ENCODE measurements at places on chromosomes 3 and 15.

GRCh38 chr3:43542328-43543043 is 79.3 kb downstream of the ANO10 start:
- DNase-seq = no peak

DNA sequence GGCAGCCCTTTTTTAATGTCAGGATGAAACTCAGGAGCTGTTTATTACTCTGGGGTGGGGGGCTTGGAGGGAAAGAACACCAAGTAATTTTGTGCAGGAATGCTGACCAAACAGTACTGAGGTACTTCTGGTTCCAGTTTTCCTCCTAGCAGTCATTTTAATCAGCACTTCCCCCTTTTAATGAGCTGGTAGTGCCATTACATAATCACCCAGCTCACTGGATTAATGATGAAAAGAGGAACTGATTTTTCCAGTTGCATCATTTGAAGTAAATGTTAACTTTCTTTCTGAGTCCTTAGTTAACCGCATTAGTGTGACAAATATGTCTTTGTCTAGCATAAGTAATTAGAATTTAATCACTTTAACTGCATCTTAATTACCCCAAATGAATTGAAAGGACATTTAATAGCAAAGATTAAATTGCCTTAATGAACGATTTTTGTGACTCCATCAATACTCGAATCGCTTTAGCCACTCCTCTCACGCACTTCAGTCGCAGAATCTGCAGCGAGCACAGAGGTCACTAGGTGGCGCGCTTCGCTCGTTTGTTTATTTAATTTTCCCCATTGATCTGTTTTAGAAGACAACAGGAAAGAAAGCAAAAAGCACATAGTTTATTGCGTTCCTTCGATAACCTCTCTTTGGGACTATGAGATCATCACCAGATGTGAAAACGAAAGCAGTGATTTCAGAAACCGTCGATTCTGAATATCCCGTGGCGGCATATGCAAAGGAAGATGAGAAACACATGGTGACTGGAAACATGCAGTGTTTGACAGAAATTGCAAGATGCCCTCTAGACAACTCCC is 9.8 kb downstream of the ONECUT1 start:
- peak; percentile 69 for DNase-seq

DNA sequence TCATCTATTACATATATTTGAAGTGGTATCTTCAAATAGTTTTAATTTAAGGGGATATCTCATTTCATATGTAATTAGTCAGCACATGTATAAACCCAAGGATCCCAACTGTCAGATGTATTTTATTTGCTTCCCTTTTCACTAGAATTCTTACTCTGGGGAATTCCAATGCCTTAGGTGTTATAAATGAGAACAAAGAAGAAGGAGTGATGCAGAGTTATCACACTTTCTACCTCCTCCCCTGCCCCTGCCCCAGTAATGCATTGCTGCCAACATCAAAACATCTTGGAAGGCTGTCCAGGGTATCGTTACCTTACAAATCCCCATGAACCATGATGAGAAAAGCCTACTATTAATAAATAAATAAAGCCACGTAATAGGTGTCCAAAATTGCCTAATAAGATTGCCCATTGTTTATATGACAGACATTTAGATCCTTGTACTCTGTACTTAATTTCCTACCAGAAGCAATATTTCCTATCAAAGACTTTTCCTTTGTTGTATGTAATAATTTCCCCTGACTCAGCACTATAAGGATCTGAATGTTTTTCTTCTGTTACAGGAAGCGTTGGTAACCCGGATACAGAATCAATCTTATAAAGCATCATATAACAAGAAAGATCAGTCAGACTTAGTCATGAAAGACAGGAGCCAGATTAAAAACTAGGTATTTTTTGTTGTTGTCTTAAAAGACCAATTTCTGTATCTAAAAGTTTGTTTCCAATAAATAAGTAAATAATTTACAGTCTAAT is 38.8 kb downstream of the CBLB start:
- no peak for DNase-seq

DNA sequence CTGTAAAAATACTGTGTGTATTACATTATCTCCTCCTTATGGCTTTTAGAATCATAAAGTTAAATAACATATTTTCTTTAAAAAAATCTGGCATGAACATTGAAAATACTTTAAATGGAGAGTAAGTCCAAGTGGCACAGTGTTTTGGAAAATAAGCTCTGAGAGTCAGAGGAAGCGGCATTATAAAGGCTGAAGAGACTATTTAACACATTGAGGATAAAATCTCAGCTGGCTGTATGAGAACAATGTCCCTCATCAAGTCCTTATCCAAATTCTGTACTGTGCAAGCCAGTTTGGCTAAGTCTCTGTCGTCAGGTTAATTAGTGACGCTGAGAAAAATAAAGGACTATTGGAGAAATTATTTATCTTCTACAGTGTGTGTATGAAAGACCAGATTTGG is 245.5 kb downstream of the MFSD1 start:
- no peak for DNase-seq

- peak; percentile 32 for DNase-seq
Measured at GRCh38 chr3:150407051-150407807, 869 bp upstream of the TSC22D2 start.

DNA sequence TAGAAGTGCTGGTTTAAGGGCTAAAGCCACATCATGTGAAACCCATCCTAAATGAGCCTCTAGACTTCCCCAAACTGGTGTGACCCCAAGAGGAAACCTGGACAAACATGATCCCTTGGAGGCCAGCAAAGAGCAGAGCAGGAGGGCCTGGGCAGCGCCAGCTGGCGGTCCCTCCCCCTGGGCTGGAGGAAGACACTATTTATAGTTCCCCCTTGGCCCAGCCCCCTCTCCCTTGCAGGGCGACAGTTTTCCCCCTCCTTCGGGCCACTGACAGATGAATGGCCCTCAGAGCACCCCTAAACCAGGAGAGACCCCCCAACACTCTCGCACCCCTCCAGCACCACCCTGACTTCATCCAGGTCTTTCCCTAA is 2.9 kb downstream of the UCN2 start:
- no peak for DNase-seq

- peak; percentile 39 for DNase-seq
Measured at GRCh38 chr3:136819731-136820679, 1.1 kb downstream of the SLC35G2 start.

GRCh38 chr15:50380089-50380488 is 25.1 kb upstream of the GABPB1 start:
- DNase-seq = no peak

GRCh38 chr3:65888980-65889706 is 149.6 kb downstream of the MAGI1 start:
- no peak for DNase-seq

DNA sequence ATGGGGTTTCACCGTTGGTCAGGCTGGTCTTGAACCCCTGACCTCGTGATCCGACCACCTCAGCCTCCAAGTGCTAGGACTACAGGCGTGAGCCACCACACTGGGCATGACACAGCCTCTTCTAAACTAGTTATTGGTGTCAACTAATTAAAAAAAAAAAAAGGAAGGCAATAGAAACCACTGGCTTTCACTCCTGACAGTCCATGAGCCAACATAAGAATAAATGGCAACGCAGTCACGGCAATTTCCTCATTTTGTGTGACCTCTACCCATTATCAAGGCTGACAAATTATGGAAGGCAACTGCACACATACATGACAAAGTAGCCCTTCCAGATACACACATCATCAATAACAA is 5.9 kb downstream of the ARHGEF3 start:
- DNase-seq = no peak

DNA sequence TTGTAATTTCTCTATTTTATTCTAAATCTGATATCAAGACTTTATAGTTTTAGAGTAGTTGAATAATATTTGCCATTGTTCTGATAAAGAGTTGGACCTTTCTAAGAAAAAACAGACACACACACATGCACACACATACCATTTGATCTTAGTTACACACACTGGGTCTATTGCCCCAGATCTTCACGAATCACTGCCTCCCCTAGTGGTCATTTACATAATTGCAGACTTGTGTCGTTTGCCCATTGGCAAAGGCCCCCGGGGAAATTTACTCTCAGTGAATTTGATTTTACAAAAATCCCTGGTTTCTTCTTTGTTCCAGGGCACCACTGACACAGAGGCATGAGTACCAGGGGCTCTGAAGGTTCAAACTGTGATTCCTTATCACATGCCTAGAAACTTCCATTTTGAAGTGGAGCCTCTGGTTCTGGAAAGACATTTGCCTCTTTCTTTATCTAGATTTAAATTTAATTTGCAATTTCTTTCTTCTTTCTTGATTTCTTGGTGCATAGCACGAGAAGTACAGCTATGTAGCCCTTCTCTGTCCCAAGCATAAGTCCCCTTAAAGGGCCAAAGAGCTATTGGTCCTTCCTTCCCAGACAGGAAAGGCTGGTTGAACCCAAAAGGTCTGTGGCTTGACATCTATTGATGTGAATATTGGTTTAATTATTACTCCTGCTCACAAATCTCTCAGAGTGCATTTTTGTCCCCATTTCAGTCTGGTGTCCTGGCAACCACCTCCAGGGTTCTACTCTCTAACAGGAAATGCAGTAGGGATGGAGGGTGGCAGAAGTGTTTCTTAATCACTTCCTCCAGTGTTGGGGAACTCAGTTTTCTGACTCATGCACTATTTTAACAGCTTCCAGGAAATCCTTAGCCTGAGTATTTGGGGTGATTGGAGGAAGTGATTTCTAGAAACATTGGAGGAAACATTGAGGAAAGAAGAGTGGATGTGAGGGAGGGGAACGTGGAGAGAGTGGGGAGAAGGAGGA is 32.4 kb upstream of the SLC6A11 start:
- DNase-seq = peak; percentile 31

DNA sequence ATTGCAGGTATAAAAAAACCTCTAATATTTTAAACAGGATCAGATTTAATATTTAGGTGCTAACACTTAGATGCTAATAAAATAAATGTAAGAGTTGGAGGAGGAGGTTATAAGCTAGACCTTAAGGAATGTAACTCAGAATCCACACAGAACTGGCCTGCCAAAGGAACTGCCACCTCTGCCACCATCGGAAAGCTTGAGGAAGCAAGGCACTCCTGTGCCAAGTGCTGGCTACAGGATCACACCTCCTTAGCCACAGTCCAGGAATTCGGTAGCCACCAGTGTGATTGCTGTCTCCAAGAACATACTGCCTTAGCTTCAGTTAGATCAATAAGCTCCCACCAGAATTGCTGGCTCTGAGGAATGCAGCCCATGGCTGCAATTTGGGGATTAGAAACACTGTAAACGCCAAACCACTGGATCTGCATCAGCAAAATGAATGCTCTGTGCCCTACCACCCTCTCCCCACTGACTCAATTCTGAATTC is 58.0 kb downstream of the FRMD5 start:
- no peak for DNase-seq

DNA sequence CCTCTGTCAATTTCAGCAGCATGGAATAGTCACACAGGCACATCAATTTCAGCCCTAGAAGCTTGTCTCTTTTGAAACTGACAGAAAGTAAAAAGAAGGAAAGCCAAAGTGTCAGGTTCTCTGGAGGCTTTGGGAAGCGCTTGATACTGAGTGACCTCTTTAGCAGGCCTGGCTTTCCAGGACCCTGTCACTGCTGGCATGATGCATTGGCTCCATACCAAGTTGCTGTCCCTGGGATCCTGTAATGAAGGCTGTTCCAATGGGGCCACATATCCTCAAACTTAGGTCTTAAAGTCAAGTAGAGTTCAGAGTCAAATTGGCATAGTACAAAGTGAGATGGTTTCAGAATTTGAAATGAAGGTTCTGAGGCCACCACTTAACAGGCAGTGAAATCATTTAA is 640.9 kb downstream of the SQOR start:
- DNase-seq = no peak

GRCh38 chr3:31695280-31696008 is 162.7 kb downstream of the STT3B start:
- peak; percentile 48 for DNase-seq

- no peak for DNase-seq
Measured at GRCh38 chr3:140708815-140709214, 31.0 kb downstream of the TRIM42 start.

- DNase-seq = no peak
Measured at GRCh38 chr3:147354623-147355022, 51.7 kb downstream of the ZIC4 start.

DNA sequence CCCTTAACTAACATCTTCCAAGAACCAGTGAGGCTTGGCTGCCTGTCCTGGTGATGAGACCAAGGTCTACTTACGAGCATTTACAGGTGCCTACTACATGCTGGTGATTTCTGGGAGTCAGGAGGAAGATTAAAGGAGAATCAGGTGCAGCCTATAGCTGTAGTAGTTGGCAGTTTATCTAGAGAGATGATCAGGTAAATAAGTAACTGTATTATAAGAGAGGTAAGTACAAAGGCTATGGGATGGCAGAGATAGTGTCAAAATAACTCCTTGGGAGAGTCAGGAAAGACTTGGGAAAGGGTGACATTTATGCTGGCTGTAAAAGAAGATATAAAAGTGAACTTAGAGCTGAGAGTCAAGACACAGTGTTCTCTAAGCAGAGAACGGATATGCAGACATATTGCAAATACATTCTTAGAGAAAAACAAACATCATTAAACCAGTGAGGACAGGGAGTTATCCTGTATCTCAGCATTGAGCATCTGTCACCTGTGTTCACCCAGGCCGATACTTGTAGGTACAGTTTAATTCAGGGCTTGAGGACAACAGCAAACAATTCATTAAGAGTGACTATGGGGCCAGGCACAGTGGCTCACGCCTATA is 49.7 kb upstream of the ACP3 start:
- no peak for DNase-seq

GRCh38 chr3:98109807-98110549 is 20.5 kb upstream of the OR5H1 start:
- DNase-seq = no peak

- DNase-seq = peak; percentile 27
Measured at GRCh38 chr15:40106203-40107161, 2.2 kb downstream of the BMF start.

- no peak for DNase-seq
Measured at GRCh38 chr15:70569091-70569713, 194.2 kb downstream of the UACA start.

DNA sequence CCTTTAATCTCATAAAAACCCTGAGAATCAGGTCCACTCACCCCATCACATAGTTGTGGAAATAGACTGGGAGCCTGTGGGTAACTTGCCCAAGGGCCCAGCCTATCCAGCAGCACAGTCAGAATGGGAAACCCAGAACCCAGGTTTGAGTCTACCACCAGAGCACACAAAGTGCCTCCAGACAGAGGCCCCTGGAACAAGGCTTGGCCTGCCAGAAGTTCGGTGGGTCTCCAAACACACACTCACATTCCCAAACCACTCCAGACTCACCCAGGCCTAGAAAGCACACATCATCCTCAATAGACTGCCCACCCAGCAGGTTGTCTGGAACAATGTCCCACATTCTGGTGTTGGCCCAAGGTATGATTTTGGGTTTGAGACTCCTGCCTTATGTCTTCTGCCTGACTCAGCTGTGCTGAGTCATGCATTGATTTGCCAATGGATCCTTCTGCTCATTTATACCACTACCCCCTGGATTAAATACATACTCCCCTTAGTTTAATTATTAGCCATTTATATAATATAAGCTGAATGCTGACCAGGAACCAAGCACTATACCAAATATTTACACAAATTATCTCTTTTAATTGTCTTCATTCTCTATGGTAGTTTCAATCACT is 4.5 kb downstream of the SLC12A8 start:
- DNase-seq = no peak

GRCh38 chr15:42083916-42084315 is 10.4 kb downstream of the PLA2G4D start:
- no peak for DNase-seq

- DNase-seq = no peak
Measured at GRCh38 chr3:150114873-150115540, 144.3 kb upstream of the PFN2 start.

Measured in CD4-positive, alpha-beta T cell treated with Interleukin-17A for 4 hours (primary cell).